SJSA1 (cell line): ENCODE measurements at places on chromosomes 2 and 18.

GRCh38 chr2:42618972-42619371, 50.5 kb downstream of the MTA3 start:
- DNase-seq: peak; percentile 20

DNA sequence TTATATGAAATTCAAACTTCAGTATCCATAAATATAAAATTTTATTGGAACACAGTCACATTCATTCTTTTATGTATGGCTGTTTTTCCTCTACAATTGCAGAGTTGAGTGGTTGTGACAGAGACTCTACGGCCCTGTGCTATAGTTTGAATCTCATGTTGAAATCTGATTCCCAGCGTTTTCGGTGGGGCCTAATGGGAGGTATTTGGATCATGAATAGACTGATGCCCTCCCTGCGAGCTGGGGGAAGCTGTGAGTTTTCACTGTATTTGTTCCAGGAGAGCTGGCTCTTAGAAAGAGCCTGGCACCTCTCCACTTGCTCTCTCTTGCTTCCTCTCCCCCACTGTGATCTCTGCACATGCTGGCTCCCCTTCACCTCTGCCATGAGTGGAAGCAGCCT, 1.7 kb downstream of the PFN4 start:
- DNase-seq: no peak

GRCh38 chr2:183359867-183360266, 235.6 kb downstream of the NUP35 start:
- DNase-seq: no peak

DNA sequence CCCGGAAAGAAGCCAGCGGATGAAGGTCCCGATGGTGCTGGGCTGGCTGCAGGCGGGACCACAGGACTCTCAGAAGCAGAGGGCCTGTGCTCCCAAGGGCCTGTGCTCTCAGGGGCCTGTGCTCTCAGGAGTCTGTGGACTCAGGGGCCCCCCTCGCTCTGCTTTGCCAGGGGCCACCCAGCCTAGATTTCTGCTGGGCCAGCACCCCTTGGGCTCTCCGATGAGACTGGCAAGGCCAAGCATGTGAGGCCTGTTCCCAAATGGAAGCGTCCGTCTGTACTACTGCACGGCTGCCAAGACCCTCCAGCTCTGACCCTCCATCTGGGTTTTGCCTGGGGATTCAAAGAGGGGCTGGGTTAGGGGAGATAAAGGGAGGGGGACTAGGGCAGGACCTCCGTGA, 54.6 kb downstream of the SH3BP4 start:
- no peak for DNase-seq

- peak; percentile 58 for DNase-seq
These were observed 125.4 kb downstream of the CTIF start for GRCh38 chr18:48663931-48664847.

DNA sequence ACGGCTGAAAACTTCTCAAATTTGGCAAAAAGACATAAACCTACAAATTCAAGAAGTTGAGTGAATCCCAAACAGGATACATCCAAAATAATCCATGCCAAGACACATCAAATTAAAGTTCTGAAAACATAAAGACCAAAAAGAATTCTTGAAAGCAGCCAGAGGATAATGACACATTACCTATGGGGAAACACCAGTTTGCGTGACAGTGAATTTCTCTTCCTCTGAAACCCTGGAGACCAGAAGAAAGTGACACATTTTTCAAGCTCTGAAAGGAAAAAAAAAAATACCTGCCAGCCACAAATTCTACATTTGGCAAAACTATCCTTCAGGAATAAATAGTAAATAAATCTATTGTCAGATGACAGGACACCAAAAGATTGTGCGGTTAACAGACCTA, 86.0 kb upstream of the AFF3 start:
- no peak for DNase-seq
